ENCODE measurements at places on chromosomes 2 and 18.

DNA sequence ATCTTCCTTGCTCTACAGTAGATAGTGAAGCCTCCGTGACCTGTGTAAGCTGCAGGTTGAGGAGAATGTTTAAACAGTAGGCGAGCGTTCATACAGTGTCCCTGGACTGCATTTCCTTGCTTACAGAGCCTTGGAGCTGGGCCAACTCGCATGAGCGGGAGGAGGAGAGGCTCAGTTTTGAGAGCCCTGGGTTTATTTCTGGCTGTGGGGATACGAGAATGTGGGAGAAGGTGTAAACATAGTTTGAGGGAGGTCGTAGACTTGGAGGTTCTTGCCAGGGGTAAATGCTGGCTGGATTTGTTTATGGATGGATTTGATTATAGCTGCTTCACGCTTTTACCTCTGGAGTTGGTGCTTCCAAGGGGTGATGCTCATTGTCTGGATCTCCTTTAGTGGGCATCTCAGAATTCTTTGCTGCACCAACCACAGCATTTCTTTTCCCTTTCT, 20.8 kb downstream of the CRIM1 start:
- DNase-seq: no peak

DNA sequence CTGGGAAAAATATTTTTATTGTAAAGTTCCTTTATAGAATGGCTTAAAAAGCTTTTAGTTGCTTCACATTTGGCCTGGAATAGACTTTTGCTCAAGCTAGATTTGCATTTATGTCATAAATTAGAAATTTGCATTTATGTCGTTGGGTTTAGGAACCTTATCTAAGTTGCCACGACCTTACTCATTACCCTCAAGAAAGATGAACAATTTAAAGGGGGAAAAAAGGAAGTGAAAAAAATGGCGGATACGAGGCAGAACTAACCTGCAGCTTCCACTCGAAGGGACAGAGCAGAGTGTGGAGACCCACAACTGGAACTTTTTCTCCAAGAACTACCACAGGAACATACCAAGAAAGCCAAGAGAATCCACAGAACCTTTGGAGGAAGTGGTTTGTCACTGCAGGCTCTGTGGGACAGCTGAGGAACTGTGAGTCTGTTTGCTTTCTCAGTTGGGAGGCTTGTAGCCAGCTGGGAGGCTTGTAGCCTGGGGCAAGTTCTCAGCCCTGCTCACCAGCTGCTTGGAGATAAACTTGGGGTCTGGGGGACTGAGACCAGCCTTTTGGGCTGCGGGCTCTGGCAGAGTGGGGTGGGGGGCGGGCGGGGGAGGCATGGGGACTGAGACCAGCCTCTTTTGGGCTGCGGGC, 349.9 kb upstream of the MEIS1 start:
- no peak for DNase-seq

DNA sequence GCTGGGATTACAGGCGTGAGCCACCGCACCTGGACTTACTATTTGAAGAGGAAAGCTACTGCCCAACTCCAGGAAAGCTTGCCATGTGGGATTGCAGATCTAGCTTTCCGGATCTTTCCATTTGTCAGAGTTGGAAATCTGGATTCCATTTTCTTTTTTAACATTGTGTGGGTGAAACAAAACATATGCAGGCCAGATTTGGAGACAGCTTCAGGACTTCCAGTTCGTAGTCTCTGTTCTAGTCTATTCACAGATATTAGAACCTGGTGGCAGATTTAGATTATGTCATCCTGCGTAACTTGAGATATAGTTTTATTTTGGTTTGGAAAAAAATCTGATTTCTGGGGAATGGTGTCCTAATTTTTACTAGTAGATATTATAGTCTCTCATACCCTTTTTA, 70.5 kb downstream of the ZNF236 start:
- no peak for DNase-seq

- DNase-seq: no peak
Observed at GRCh38 chr18:62413206-62413605, 88.1 kb downstream of the TNFRSF11A start.

- no peak for DNase-seq
Observed at GRCh38 chr2:41775366-41776025, 272.3 kb upstream of the PKDCC start.

GRCh38 chr2:142983174-142983573, 105.7 kb downstream of the KYNU start:
- no peak for DNase-seq

- DNase-seq: no peak
Observed at GRCh38 chr18:24011123-24011917, 3.2 kb upstream of the TTC39C start.

GRCh38 chr18:7034924-7035323, 82.7 kb downstream of the LAMA1 start:
- no peak for DNase-seq

- peak; percentile 96 for DNase-seq
Observed at GRCh38 chr2:10448576-10449485, 704 bp upstream of the ODC1 start.

- DNase-seq: no peak
Observed at GRCh38 chr2:226158940-226159339, 640.7 kb downstream of the IRS1 start.

DNA sequence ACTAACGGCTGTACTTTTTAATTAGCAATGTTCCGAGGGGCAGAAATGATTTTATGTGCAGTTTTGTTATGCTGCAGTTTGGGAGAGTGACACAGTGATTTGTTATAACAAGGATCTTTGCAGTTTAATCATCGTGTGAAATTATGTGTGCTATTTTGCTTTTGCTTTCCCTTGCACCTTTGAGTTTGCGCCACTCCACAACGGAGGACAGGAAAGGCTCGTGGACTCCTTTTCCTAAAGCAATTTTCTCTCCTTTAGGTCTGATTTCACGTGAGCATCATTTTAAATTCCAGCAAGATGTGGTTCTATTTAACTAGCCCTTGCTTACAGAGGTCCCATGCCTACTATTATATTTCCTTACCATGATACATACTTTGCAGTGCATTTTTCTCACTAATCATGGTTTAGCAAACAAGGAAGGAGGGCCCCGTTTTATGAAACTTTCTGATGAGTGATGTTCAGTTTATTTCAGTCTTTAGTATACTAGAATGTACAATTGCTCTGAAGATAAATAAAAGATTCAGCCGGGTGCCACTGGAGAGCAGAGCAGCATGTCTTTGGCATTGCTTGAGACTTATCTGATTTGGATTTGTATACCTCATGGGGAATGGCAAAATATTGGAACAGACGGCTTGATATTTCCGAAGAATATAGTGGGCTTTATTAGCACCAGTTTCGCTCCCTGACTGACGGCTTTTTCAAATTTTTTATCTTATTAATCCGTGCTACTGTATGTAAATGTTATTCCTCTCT, 528.2 kb upstream of the FANCL start:
- no peak for DNase-seq

DNA sequence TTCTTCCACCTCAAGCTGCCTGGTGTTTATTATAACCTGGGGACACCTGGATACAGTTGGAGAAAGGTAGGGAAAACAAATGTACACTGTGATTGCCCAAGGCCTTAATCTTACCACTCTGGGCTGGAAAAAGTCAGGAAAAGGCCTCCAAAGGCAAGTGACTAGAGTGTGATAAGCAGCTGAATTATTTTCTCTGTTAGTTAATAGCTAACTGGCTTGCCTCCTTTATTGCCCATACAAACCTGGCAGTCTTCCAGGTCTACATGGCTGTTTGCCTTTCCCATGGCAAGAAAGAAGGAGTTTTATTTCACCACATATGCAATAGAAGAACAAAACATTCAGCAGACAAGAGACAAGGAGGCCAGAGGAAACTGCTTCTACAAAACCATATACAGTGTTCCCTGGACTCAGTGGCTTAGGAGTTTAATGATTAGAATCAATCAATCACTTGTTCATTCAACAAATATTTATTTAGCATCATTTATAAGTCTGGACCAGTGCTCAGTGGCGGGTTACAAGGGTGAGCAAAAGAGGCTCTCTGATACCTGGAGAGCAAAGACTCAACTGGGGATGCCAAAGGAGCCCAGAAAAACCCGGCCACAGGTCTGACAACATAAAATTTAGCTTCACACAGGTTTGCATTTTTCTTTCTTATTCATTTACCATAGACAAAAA, 27.5 kb upstream of the SUCLG1 start:
- DNase-seq: no peak

- DNase-seq: no peak
Observed at GRCh38 chr2:40448476-40449079, 3.3 kb downstream of the SLC8A1 start.

DNA sequence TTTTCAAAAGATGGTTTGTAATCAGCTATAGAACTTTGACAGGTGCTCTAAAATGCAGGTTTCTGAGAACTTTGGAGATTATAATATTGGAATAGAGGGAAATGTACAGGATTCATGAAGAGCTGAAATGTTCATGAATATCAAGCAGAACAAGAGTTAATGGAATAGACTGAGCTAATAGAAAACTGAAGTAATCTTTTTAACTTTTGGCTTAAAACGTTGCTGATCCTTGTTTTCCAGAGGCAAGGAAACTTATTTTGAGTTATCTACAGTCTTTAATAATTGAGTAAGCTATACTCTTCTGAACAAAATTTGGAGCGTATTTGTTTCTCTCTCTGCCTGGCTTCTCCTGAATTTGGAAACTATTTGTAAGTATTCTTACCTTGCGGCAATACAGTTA, 10.8 kb upstream of the IL18RAP start:
- no peak for DNase-seq

GRCh38 chr2:39734445-39734844, 44.6 kb downstream of the THUMPD2 start:
- DNase-seq: no peak

DNA sequence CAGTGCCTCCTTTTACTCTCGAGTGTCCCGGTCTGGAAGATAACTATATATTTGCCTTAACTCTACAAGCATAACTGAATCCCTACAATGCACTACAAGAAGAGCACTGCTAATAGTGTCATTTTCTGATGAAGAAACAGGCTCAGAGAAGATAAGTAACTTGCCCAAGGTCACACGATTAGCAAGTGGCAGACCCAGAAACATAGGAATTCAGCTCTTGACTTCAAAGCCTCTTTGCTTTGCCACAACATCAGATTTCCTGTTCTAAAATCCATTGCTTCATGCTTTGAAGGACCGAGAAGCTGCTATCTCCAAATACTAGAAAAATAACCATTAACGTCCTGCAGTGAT, 65.6 kb downstream of the HS1BP3 start:
- no peak for DNase-seq

DNA sequence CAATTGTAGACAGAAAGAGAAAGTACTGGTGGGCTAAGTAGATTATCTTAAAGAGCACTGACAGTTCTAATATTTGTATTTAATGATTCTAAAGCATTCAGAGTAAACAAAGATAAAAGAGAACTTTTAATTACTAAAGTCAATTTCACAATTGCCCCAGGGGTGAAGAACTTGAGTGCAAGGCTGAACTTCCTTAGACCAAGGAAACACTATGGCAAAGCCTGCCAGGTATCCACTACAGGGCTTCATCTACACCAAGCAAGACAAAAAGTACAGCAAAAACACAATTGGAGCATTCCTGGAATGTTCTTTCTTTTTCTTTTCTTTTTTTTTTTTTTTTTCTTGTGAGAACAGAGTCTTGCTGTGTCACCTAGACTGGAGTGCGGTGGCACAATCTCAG, 46.9 kb upstream of the NDUFV2 start:
- no peak for DNase-seq

GRCh38 chr2:129233751-129234406, 745.6 kb upstream of the RAB6C start:
- DNase-seq: no peak

GRCh38 chr2:88602022-88602421, 25.2 kb downstream of the EIF2AK3 start:
- no peak for DNase-seq

DNA sequence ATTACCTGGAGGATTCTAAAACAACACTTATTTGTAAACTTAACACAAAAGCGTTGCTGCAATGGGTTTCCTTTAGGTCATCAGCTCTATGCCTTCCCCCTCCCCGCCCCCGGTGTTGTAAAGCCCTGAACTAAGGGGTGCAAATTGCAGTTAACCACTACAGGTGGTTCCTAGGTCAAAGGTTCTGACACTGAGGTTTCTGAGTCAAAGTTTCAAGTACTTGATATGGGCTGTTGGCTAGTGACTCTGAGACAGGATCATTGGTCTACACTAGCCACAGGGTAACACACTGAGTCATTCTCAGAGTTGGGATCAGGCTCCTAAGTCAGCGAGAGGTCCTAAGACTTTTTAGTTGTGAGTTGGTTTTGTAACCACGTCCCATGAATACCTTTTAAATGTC, 15.4 kb downstream of the IL1B start:
- DNase-seq: peak; percentile 46

- DNase-seq: no peak
Observed at GRCh38 chr18:79042276-79042675, 26.9 kb upstream of the ATP9B start.

GRCh38 chr18:25661831-25662230, 309.9 kb upstream of the ZNF521 start:
- no peak for DNase-seq

All from GM19239 (cell line).